ENCODE measurements at places on chromosomes 4 and X.

- DNase-seq, result no peak
Observed at GRCh38 chr4:187663076-187663475, 332.5 kb upstream of the ZFP42 start.

- DNase-seq, result no peak
Observed at GRCh38 chr4:23631255-23631950, 258.4 kb downstream of the PPARGC1A start.

GRCh38 chr4:7738458-7739076, 201.1 kb downstream of the AFAP1 start:
- no peak for DNase-seq

DNA sequence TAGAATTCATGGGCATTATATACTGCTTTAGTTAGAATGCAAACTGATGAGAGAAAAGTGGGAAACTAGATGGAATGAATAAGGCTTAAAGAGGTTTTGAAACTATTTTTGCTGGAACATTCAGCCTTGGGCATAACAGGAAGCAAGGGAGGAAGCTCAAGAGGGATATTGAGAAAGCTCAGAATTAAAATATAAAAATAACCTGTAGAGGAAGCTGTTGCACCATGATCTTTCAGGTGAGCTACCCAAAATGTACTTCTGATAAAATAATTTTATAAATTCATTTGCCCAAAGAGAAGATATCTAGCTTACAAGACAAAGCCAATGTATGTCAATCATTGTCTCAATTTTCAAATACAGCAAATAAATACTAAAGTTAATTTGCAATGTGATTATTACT, 11.3 kb downstream of the GC start:
- DNase-seq, result no peak

GRCh38 chrX:12269484-12269883, 131.2 kb downstream of the FRMPD4 start:
- no peak for DNase-seq

DNA sequence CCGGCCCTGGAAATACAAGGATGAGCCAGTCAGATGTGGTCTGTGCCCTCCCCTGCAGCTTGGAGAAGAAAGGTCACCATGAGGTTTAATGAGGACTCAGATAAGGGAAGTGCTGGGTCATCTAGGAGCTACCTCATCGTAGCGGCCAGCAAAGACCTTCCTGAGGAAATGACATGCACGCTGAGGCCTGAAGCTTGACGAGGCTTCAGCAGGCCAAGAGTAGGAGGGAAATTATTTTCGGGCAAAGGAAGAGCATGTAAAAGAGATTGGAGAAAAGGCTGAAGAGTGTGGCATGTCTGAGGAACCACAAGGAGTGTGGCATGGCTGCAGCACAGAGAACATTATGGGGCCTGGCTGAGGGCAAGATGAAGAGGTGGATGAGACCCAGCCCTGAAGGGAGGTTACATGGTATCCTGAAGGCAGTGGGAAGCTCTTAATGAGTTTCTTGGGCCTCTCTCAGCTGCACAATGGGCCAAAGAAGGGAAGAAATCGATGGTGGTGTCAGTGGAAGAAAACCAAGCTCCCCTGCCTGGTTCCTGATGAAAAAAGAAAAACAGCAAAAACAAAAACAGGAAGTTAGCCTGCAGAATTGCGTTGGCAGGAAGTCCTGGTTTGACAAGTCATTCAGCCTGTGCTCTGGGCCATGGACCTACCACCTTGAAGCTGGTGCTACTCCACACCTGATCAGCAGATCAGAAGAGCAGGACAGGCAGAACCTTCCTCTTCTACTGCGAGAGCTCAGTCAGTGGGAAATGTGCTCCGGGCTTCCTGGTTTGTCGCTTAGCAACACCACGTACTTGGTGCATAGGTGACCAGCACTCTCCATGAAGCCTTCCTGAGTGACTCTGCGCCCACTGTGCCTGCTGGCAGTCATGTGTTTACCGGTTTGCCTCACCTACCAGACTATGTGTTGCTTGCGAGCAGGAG, 134.5 kb upstream of the KLF3 start:
- DNase-seq, result no peak

GRCh38 chrX:115563633-115564162, 2.7 kb downstream of the PLS3 start:
- no peak for DNase-seq

DNA sequence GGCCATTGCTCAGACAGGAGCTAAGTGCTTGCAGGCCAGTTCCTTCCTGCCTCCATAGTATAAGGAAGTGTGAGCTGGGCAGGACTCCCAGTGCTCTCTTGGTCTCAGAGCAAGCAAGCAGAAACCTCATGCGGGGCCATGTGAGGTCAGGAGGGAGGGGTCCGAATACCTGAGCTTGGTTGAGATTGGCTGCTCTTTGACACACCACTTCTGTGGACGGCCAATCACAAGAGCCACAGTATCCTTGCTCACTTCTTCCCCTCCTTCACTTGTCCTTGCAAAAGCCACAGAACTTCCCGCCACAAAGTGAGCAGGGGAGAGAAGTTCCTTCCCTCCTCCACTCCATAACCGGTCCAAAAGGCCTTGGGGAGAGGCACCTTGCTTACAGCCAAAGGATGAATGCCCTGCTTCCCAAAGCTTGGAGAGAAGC, 56.7 kb downstream of the PRPS1 start:
- no peak for DNase-seq

- DNase-seq, result no peak
Observed at GRCh38 chr4:92101737-92102172, 202.0 kb upstream of the GRID2 start.

GRCh38 chr4:80216100-80216761, 18.9 kb downstream of the PRDM8 start:
- DNase-seq, result no peak

DNA sequence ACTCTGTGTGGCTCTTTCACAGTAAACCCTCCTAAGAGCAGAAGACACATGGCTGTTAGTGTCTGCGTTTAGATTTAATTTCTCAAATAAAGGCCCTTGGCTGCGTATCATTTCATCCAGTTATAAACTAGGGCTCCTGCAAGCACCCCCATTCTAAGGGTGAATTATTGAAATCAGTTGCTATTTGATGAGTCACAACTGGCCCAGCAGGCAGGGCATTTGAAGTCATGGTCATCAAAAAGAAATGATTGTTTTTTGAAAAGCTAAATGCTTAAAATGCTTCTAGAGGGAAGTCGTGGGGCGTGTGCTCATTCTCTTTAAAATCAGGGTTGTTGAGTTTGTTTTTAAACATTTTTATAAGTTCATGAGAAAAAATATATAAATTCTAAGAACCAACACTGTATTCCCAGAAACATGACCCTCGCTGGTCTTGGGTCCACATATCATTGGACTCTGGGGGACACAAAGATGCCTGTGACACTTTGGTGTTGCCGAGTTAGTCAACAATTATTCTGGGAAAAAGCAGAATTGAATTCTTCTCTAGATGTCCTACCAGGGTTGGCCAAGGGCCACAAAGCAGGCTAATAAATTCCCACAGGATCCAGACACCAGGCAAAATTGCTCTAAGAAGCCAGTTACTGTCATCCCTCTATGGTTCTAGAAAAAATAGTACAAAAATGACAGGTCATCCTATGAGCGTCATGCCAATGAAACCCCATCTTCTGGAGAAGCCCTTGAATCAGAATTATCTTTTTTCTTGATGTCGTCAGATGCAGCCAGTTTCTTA, 99.5 kb upstream of the MYOZ2 start:
- DNase-seq, result no peak

DNA sequence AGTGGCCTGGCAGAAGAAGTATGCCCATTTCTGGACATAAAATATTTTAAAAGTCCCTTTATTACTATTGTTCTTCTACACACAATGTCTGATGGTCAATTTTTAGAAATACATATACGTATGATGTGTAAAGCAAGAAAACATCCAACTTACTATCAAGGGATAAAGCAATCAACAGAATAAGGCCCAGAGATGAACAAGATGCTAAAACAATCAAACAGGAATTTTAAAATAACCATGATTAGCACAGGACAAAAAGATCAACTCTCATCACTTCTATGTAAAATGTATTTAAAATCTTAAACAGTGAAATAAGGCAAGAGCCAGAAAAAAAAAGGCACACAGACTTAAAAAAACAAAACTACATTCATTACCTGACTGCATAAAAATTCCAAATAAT, 60.9 kb downstream of the MTNR1A start:
- no peak for DNase-seq

DNA sequence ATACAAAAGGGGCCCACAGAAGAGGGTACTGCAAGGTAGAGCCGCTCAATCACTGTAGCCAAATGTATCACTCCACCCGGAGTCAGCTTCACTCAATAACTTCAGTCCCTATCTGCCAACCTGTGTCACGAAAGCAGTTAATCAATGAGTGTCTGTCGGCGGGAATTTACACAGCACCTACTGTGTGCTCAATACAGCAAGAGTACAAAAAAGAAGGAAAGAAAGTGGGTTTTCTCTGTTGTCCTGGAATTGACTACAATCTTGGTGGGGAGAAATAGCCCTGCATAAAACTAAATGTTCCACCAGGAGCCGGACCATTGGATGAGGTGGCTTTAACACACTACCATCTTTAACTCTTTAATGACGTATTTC, 780 bp upstream of the NKRF start:
- DNase-seq, result no peak

DNA sequence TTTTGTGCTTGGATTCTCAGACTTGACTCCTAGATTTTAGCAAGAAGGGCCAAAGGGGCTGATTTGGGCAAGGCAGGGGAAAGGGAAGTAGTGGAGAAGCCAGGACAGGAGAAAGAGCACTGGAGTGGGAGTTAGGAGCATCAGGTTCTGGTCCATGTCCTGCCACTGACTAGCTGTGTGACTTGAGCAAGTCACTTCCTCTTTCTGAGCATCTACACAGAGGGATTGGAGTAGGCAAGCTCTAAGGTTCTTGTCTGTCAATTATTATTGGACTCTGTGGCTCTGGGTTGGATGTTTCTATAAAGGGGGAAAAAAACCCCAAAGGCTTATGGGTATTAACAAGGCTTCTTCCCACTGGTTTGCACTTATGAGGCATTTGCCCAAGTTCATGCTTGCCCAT, 24.4 kb downstream of the PLAC1 start:
- DNase-seq, result no peak

DNA sequence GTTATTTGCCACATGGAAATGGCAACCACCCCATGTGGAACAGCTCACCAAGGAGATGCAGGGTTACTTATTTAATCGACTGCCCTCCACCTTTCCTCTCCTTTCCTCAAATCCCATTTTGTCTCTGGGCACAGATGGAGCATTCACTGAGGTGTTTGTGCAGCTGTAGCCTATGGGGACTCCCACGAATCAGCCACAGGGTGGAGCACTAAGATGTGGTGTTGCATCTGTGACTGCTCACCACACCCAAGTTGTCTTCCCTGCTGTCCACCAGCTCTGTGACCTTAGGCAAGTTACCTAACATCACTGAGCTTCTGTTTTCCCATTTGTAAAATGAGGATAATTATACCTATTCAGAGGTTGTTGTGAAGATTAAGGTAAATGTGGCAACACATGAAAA, 252.4 kb upstream of the CPEB2 start:
- no peak for DNase-seq

DNA sequence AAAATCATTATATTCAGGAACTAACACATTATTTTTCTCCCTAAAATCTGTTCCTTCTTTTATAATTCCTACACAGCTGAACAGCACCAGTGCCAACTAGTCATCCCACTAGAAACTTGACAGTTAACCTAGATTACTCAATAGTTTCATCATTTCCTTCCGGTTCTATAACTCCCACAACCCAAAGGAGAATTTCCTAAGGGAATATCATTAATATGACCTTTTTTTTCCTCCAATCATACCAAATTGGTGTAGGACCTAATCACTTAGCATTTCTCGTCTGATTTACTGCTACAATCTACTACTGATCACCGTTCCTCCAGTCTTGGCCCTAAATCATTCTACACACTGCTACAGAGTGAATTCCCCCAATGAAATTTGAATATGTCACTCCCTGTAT, 45.9 kb downstream of the WDFY3 start:
- no peak for DNase-seq

- no peak for DNase-seq
Observed at GRCh38 chr4:75107755-75108612, 175.1 kb downstream of the PARM1 start.

DNA sequence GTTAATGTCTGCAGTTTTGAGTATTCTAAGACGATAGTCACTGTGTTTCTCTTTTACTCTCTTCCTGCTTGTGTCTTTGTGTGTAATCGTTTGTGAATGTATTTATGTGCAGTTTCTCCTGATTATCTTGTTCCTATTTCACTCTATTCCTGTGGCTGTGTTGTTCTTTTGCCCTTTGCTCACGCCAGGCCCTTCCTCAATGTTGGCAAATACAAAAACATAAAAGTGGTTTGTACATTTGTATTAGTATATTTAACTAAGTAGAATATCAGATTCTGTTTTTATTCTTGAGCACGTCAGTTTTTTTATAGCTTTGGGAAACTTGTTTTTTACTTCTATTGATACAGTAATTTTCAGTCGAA, 107.6 kb upstream of the BMPR1B start:
- no peak for DNase-seq

DNA sequence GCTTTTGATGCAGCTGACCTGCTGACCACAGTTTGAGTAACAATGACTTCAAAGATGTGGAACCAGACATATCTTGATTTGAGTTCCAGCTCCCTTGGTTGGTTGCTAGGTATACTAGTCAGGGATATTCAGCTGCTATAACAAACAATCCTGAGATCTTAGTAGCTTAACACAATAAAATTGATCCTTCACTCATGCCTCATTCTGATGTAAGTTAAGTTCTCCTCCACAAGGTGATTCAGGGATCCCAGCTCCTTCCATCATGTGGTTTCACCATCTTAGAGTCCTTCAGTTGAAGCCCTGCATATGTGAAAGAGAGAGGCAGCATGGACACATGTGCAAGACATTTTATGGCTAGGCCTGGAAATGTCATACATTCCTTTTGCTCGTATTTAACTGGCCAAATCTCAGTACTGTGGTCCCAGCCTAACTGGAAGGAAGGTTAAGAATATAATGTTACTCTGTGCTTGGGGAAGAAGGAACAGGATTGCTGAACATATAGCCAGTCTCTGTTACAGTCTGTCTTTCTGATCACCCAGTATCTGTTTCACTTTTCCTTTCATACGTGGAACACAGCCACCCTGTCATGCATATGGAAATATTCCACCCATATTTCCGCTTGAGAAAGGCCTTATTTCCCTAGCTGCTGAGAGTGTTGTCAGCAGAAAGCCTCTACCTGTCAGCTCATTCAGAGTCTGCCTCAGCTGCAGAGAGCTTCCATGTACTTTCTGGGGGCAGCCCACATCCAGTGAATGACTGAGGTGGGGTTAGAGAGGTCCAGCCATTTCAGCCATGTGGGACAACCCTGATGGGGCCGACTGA, 7.1 kb downstream of the SMIM9 start:
- DNase-seq, result no peak

DNA sequence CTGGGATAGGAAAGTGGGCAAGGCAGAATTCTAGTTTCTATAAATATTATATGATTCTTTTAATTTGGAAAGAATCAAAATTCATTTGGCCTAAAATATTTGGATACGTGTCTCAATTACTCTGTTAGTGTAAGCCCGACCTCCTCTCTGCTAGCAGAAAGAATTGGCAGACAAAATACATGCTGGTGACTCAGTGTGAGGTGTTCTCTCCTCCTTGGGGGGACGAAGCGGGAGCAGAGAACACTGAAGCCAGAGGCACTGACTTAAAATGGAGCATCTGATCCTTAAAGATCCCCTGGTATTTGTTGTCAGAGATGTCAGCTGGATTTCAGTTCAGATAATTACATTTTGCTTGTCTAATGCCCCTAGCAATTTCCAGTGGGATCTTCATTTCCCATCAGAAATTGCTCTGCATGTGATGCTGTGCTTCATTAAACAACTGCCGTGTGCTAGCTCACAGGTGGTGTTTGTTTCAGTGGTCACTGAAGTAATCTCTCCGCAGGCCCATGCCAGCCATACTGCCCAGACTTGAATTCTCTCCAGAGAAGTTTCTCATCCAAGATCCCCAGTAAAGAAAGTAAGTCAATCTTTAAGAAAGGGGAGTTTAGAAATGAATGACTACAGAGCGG, 188.7 kb upstream of the TLL1 start:
- DNase-seq, result no peak

Data from neuronal stem cell (in vitro differentiated cells).